ENCODE measurements at places on chromosomes 6 and 20.

DNA sequence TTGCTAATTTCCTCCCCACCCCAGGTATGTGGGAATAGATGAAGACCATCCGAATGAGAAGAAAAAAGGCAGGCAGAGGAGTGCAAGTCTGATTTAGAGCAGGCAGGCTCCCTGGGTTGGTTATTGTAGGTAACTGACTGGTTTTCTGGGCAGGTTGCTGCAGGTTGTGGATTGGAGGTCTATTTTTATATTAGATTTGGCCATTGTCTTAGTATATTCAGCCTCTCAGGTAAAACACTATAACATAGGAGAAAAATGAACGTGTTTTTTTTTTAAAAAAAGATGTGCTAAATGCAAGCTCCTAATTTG is 492 bp upstream of the TBC1D7 start:
- no peak for DNase-seq

- no peak for DNase-seq
Observed at GRCh38 chr20:50107086-50107660, 5.8 kb downstream of the UBE2V1 start.

DNA sequence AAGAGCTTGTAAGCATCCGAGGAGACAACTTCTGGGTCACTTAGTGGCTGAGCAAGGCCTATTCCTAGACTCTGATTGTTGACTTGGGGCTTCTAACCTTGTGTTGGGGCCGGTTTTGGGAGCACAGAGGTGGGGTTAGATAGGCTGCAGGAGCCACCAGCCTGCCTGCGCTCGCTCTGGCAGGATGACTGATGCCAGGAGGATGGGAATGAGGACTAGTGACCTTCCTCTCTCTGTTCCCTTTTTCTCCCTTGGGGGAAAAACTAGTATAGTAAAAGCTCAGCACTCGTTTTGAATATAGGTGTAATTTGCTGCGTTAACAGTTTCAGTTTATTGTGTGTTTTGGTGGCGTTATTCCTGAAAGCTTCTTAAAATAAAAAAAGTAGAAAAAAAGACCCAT is 141.5 kb downstream of the ARID1B start:
- DNase-seq: no peak

DNA sequence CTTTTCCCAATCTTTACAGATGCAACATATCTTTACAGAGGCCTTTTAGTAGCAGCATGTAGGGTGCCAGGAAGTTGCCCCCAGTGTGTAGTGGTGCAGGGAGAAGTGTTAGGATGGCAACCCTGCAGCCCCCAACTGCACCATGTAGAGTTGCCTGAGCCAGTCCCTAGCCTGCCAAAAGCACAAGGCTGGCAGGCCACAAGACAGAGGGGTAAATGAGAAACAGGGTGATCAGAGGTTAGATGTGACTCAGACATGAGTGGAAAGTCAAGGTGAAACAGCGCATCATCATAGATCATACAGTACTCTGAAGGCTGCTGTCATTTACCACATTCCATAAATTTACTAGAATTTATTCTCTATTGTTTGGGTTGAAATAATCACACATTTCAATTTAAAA is 467.5 kb downstream of the PRKN start:
- DNase-seq: no peak

Measured in BJ (cell line).